ENCODE measurements at places on chromosomes 7 and 10.

GRCh38 chr10:85995791-85996190, 370.8 kb downstream of the GRID1 start:
- DNase-seq: no peak

- DNase-seq: no peak
Observed at GRCh38 chr7:137992550-137993394, 9.1 kb downstream of the CREB3L2 start.

DNA sequence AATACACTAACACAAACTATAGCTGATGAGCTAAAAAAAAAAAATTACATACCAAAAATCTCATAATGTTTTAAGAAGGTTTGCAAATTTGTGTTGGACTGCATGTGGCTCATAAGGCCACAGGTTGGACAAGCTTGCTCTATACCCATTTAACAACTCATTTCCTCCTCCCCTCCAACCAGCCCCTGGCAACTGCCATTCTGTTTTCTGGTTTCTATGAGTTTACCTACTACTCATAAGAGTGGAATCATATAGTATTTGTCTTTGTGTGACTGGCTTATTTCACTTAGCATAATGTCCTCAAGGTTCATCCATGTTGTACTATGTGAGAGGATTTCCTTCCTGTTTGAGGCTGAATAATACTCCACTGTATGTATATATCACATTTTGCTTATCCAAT, 100.4 kb upstream of the ARHGAP21 start:
- DNase-seq: no peak

GRCh38 chr10:123748711-123749110, 82.6 kb downstream of the GPR26 start:
- DNase-seq: no peak

GRCh38 chr7:150476819-150477631, 26.6 kb downstream of the GIMAP8 start:
- DNase-seq: no peak

- DNase-seq: no peak
Observed at GRCh38 chr7:112009081-112009480, 197.1 kb downstream of the DOCK4 start.

All from stimulated activated CD4-positive, alpha-beta T cell treated with anti-CD3 and anti-CD28 coated beads, Interleukin-1b, Interleukin-23, amount 100 ng/mL, for 1 hour (primary cell).